ENCODE measurements at places on chromosomes 16 and 17.

DNA sequence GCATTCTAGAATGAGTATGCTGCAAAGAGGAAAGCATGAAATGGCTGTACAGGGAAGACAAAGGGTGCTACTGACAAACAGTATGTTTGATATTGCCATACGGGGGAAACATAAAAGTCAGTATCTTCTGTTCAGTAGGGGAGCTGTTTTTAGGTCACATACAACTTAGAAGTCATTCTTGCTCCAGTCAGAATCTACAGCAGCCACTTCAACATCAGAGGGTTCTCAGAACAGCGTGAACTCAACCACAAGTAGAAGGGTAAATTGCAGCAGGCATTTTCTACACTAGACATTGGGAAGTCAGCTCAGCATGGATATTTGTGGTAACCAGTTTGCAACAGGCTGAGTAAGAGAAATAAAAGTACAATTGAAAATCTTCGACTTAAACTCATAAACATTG lies 1241.8 kb upstream of the GOT2 start:
- DNase-seq = no peak

DNA sequence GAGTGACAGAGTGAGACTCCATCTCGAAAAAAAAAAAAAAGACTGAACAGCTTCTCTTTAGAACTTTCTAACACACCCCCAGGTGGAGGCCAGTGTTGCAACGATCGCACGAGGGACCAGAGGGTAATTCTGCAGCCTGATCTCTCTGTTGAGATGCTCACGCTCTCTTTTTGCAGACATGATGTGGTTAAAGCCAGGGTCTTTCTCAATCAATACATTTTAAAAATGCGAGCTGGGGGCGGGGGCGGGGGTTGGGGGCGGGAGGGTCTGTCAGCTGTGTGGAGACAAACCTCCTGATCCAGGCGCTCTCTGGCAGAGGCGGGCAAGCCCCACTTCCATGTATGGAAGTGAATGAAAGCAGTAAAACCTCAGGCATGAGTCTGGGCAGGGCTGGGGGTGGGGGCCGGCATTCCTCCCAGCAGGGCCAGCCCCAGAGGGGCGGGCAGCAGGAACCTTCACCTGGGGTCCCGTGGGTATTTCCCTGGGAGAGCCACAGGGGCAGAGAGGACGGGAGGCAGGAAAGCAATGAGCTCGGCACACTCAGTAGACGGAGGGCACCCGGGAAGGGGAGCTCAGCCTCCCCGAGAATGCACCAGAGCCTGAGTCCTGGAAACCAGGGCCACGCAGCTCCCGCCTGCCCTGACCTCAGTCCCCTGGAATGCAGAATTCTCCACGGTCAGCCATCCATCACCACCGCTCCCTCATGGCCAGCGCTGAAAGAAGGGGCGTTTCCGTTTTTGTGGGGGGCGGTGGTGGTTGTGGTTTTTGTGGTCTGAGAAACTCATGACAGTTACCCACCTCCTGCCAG lies 28.0 kb downstream of the NXN start:
- DNase-seq = peak; percentile 28

GRCh38 chr17:80002690-80003490 lies 32.8 kb downstream of the TBC1D16 start:
- DNase-seq = no peak

DNA sequence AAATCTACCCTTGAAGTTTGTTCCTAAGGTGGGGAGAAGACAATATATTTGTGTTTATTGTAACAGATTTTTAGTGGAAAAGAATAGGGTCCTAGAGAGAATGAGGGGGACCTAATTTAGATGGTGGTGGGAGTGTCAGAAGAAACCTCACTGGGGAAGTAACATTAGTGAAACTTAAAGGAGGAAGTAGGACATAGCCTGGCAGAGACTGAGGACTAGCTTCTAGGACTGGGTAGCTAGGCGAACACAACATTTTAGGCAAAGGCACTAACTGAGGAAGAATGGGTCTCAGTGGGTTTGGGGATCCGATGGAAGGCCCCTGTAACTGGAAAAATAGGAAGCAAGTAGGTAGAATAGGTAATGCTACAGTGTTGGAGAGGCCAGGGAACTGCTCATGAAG lies 4.2 kb upstream of the ARL2BP start:
- no peak for DNase-seq

GRCh38 chr16:77298418-77299360 lies 99.5 kb downstream of the SYCE1L start:
- no peak for DNase-seq

- DNase-seq = no peak
These were observed 1.8 kb downstream of the EVPL start for GRCh38 chr17:76025294-76025693.

DNA sequence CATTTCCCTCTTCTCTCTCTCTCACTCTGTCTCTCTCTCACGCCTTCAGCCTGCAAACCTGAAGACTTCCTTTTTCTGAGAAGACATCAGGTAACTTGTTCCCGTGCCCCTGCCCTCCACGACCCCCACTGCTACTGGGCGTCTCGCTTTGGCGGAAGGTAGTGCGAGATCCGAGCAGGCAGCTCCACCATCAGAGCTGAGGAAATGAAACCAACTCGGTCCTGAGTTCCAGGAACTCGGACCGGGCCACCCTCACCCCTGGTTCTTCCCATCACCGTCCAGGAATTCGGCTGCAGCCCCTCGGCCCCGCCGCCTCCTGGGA lies 585 bp downstream of the MLKL start:
- no peak for DNase-seq

DNA sequence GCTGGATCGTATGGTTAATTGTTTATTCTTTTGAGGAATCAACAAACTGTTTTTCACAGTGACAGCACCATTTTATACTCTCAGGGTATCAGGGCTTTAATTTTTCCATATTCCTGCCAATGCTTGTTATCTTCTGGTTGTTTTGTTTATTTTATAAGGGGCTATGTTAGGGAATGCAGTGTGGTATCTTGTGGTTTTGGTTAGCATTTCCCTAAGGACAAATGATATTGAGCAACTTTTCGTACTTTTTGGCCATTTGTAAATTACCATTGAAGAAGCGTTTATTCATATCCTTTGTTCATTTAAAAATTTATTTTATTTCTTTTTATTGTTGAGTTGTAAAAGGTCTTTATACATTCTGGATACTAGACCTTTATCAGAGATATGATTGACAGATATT lies 322.0 kb upstream of the SALL1 start:
- no peak for DNase-seq

DNA sequence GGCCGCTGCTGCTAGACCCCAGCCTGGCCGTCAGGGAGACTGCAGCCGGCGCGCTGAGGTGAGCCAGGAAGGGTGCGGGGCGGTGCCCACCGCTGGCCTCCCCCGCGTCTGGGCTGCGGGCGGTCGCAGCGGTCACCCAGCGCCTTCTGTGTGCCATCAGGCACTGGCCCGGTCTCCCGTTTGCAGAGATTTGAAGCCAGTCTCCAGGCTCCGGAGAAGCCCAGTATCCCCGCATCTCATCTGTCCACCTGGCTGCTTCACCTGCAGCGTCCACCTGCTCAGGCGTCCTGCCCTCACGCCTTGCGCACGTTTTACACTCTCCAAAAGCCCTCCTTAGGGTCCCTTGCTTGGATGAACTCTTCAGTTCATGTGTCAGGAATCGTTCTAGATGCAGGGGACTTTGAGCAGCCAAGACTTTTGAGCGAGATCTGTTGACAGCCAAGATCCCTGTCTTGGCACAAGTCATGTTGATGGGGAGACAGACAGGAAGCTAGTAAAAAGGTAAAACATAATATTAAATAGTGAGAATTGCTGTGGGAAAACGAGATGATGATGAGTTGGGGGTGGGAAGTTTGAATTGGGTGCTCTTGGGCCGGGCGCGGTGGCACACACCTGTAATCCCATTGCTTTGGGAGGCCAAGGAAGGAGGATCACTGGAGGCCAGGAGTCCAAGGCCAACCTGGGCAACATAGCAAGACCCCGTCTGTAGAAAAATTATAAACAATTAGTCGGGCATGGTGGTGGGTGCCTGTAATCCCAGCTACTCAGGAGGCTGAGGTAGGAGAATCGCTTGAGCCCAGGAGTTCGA lies 916 bp downstream of the HEATR3 start:
- no peak for DNase-seq

DNA sequence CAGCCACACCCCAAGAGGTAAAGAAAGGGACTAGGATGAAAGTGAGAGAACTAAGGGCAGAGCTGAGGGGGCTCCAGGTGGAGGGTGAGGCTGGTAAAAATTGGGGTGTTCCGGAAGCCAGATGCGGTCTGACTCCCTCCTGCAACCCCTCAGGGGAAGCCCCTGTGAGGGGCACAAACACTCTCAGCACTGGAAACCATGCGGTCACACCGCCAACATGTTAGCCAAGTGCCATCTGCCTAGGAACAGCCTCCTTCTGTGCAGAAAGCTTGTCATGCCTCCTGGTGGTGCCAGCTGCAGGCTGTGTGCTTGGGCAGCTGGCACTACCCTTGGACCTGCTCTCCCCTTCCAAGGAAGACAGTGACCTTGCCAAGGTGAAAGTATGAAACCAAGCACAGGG lies 83.5 kb upstream of the RPL38 start:
- peak; percentile 41 for DNase-seq

GRCh38 chr16:24534620-24535019 lies 4.7 kb upstream of the RBBP6 start:
- no peak for DNase-seq

GRCh38 chr17:14940108-14940937 lies 324.8 kb downstream of the PMP22 start:
- no peak for DNase-seq

All from natural killer cell treated with Interleukin-12 subunit alpha and Interleukin-12 subunit beta and Interleukin-15 and Interleukin-18, amount 100 ng/mL, for 72 hours (primary cell).